ENCODE measurements at places on chromosomes 6 and 20.

GRCh38 chr6:111779660-111780059 is 93.6 kb downstream of the FYN start:
- DNase-seq, result no peak

GRCh38 chr6:13165502-13166172 is 162.7 kb downstream of the TBC1D7 start:
- DNase-seq, result no peak

- no peak for DNase-seq
These were observed 73.9 kb downstream of the F13A1 start for GRCh38 chr6:6246544-6246943.

GRCh38 chr20:37928996-37929682 is 26.2 kb downstream of the VSTM2L start:
- DNase-seq, result no peak

GRCh38 chr6:159989492-159990480 is 20.9 kb downstream of the IGF2R start:
- DNase-seq, result no peak

GRCh38 chr20:44810391-44811149 is at the start of gene RIMS4:
Gene RIMS4 (minus strand): TSS chr20:44810546. CDS start chr20:44810271, 275 bp downstream.
- peak; percentile 65 for DNase-seq

DNA sequence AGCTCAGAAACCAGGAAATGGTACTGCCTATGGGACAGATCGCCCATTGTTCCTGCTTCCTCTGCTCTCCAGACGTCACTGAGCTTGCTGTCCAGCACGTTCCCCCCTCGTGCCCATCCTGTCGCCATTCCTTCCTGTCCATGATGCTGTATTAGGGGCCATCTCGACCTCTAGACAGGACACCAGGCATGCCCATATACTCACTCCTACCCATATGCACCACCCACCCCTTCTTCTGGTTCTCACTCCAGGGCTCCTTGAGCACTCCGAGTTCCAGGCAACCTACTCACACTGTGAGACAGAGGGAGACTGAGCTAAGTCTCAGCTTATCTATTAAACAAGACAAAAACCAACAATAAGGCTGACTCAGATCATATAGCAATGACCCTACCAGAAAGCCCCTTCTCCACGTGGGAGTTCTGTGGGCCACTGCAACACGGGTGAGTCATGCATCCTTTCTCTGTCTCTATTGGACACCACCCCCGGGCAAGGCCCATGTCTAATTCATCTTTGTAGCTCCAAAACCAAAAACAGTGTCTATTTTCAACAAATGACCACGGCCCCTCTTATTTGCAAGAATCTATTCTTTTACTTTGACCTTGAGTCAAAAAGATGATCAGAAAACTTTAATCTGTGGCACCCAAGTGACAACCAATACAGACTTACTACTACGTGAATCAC is 65.7 kb downstream of the PSMG4 start:
- DNase-seq, result no peak

DNA sequence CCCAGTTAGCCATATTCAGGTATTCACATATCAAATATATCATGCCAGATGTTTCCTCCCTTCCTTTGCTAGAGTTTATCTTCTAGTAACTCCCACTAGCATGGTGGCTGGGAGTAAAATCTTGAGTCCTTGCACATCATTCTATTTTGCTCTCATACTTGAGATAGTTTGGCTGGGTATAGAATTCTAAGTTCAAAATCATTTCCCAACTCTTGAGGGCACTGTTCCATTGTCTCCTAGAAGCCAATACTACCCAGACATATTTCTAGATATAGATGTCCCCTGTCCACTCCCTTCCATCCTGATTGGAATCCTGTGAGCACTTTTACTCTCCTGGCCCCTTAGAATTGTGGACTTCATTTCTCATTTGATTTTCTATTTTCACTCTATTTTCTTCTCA is 104.7 kb downstream of the ZFP64 start:
- no peak for DNase-seq

DNA sequence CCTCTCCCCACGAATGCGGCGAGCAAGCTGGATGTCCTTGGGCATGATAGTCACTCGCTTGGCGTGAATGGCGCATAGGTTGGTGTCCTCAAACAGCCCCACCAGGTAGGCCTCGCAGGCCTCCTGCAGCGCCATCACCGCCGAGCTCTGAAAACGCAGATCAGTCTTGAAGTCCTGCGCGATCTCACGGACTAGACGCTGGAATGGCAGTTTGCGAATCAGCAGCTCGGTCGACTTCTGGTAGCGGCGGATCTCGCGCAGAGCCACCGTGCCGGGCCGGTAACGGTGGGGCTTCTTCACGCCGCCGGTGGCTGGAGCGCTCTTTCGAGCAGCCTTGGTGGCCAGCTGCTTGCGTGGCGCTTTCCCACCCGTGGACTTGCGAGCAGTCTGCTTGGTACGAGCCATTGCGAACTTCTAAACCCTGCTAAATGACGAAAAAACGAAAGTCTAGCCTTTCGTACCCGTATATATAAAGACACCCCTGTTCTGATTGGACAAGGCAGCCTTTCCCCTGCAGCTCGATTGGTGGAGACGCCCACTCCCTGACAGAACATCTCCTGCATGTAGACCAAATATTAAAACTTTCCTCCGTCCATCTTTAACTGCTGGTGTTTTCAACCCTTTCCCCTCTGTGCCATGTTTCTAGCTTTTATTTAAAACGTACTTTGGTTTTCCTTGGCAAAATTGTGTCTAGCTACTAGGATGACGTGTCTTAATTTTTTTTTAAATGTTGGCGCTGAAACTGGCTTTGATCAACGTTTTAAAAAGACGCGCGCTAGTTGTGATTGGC is 109.8 kb downstream of the HFE start:
- DNase-seq, result peak; percentile 94

DNA sequence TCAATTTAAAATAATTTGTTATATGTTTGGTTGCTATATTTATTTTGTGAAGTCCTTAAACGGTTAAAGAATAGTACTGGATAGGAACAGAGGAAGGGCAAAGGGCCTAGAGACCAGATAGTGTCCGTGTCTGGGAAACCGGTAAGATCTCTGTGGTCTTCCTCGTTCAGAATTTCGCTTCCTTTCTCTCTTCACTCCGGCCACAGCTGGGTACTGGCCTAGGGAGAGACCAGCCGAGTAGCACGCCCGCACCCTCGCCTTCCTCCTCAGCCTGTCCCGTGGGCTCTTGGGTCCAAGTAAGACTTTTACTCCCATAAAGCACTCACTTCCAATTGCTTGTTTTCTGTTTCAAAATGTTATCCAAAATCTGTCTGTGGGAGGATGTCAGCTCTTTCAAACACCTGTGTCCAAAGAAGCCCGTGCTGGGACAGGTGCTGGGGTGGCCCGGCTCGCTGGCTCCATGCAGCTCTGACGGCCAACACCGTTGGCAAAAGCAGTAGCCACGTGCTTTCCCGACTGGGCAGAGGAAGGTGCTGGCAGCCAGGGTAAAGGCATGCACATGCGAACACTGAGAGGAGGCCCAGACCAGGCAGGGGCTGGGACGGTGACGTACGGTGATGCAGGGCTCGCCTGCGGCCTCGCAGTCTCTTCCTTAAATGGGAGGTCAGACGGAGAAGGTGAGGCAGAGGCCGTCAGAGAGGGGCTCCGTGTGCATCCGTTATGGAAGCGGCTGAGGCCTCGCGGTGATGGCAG is 112.2 kb downstream of the IRF4 start:
- DNase-seq, result no peak

DNA sequence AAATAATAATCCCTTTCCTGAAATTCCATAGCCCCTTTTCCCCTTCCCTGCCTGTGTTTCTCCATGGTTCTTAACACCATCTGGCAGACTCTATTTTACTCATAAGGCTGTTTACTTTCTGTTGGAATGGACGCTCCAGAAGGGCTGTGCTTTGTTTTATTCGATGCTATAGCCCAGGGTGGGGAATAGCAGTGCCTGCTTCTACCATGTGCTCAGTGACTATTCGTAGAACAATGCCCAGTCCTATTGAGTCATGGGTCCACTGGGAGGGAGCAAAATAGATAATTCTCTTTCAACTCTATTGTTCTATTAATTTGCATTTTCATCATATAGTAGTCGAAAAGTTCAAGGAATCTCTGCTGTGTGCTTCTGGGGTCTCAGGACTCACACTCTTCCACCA is 565.1 kb downstream of the C6orf118 start:
- DNase-seq, result no peak

GRCh38 chr20:860891-861290 is 27.4 kb downstream of the FAM110A start:
- no peak for DNase-seq

DNA sequence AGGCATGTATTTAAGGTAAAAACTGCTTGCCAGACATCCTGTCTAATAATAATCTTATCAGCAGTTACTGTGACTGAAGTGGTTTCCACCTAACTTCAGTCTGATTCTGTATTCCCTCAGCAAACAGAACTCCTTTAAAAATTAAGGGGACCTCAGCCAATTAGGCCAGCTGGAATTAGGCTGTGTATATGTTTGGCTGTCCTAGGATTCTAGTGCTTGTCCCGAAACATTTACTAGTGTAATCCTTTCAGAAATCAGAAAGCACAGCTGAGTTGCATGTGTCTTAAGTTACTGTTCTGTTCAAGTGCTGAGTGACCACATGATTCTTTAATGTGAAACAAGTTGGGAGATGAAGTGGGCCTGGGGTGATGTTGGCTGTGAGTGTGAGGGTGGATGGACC is 120.9 kb upstream of the SUPT3H start:
- DNase-seq, result no peak

GRCh38 chr6:112008482-112008881 is 45.4 kb upstream of the CCN6 start:
- DNase-seq, result no peak

DNA sequence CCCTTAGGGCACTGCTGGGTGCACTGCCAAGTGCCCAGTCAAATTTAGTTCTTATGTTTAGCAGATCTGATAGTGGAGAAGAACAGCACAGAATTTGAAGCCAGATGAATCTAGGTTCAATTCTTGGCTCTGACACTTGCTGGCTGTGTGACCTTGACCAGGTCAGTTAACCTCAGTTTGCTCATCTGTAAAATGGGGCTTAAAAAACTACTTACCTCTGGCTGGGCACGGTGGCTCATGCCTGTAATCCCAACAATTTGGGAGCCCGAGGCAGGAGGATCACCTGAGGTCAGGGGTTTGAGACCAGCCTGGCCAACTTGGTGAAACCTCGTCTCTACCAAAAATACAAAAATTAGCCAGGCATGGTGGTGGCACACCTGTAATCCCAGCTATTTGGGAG is 49.9 kb upstream of the MLN start:
- no peak for DNase-seq

- peak; percentile 94 for DNase-seq
These were observed 23.2 kb downstream of the RBCK1 start for GRCh38 chr20:431012-431904.

DNA sequence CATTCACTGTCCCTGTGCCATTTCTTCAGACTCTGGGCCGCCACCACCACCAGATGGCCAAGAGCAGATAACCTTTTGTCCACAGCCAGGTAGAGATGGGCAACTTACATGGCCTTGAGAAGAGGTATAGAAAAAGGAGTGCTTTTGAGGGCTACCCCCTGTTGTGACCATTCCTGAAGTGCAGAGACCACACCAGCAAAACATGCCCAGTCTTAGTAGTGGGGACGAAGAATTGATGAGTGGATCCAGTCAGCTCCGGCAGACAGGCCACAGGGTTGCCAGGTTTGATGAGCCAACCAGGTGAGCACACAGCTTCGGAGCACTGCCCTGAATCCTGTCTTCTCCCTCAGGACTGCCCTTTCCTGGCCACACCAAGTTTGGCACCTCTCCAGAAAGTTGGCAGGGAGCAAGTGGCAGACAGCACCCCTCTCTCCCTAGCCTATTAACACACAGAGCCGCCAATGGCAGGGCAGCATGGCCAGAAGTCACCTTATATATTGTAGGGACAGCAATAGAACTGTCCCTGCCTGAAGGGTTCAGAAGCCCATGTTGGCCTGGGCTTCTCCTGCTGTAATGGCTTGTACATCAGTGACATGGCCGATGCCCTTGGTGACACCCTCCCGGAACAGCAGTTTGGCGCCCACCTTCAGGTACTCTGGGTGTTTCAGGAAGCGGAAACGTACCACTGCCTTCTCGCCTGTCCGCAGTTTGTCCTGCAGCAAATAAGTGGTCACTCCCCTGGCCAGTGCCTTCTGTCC is 7.8 kb downstream of the GTPBP2 start:
- no peak for DNase-seq

DNA sequence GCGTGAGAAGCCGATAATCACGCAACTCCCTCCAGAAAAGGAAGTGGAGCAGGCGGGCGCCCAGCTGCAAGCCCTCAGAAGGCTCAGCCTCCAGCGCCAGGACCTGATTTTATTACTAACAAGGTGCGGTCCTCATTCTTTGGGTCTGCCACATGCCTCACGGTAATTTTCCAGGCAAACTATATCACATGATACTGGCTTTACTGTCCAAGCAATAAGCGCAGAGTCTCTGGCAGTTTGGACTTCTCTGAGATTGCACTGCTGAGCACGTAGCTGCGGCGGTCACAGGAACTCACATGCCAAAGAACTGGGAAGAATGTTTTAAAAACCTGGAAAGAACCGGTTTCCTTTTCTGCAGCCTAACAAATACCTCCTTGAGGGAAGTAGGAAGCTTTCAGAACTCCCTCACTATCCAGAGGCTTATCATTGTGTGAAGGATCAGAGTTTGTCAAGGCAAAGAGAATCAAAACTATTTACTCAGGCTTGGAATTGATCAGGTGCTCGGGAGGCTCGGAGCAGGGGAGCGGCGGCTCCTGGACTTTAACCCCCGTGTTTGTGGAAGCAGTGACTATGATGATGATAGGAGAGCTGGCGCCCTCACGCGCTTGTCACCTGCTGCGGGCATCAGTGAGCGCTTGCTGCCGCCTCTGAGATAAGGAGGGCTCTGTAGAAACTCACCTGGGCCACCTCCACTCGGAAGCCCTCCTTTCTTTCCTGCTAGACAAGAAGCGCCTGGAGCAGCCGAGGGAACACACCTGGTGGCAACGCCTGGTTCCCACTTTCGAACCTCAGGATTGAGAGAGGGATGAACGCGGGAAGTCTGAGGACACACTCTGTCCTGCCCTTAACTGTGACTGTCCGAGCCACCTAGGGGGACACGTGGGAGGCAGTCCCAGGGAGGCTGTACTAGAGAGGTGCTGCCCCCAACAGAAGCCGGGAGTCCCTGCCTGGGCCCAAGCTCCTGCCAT is 27.2 kb upstream of the SYNJ2 start:
- DNase-seq, result peak; percentile 83

DNA sequence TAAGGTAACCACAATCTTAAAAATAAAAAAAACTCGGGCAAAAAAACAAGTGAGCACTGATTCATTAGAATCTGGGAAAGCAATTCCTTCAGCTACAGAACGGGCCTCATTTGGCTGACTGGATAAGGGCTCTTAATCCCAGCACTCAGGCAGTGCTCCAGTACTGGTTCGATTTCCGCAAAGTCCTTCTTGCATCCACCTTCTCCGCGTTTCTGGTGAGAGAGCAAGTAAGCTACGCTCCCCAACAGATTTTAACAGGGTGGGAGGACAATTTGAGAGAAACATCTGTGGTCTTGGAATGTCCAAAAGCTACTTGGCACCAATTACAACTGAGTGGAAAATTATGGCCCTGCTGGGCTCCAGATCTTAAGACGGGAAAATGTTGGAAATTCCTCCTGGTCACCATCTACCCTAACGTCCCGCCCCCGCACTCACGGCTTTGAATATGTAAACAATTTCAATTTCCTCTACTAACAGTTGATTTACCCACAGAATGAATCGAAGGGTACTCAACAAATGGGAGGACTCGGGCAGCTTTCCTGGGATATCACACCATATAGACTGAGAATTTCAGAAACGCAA is 18.1 kb upstream of the ZSCAN9 start:
- peak; percentile 31 for DNase-seq

Data from DMS53 (cell line).